ENCODE measurements at places on chromosomes 13 and 19. TPM values are rescaled to one million over a fixed set of nuclear protein-coding genes. Genes with fewer than 3 reads are reported as not detected.

DNA sequence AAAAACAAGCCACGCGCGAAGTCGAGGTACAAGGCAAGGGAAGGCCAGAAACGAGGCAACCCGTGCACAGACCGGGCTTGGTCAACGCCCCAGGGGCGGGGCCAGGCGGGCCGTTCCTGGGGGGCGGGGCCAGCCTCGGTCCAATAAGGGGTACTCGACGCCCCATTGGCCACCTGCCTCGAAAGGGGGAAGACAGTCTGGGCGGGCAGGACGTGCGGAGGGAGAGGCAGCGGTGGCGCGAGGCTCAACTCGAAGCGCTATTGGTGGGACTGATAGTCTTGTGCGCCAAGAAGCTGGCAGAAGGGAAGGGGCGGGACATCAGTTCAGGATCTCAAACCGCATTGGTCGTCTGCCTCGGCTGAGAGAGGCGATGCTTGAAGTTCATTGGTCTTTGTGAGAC is at the start of gene LYPD4:
Gene LYPD4 (minus strand): TSS at position 83 of the 400 bp plus-strand sequence. CDS start 5,398 bp downstream, outside the sequence.
- no peak for DNase-seq

GRCh38 chr13:42066542-42066941 is 18.1 kb downstream of the DGKH start:
- peak; percentile 3 for DNase-seq

DNA sequence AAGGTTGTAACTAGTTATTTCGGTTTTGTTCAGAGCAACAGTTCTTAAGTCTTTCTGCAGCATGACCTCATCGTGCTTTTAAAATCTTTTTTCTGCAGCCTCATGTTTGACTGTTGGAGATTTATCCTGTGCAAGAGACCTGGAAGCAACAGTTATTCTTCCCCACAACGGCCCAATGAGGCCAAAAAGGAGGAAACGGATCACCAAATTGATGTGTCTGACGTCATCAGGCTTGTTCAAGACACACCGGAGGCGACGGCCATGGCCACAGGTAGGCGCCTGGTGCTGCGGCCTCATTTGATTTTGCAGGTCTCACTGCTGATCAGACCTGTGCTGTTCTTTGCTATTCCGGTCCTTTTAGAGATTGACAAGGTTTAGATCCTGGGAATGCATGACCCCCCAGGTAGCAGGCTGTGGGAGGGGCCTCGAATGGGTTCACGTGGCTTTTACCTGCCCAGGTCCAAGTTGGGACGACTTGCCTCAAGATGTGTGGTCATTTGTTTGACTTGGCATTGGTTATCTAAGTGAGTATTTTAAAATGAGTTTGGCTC is 66.8 kb upstream of the MCF2L start:
- DNase-seq: no peak

- no peak for DNase-seq
Observed at GRCh38 chr13:43991773-43992201, 112.1 kb downstream of the LACC1 start.

GRCh38 chr13:32200741-32201140 is 114.4 kb downstream of the ZAR1L start:
- no peak for DNase-seq

GRCh38 chr13:62280590-62280989 is 864.9 kb upstream of the PCDH20 start:
- no peak for DNase-seq

DNA sequence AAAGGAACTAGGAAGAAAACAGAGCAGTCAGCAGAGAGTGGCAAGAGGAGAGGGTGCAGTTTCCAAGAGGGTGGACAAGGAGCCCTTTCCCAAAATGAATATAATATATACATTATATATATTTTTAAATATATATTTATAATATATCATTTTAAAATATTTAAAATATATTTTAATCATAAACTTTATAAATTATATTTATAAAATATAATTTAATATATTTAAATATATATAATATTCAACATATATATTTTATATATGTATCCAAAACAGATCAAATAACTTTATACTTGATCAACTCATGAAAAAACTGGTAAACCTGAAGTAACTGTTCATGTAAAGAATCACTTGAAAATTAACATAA is 328.6 kb downstream of the MYO16 start:
- no peak for DNase-seq

GRCh38 chr13:48896312-48896711 is 79.4 kb upstream of the FNDC3A start:
- no peak for DNase-seq

GRCh38 chr13:57633950-57634838 is 2.6 kb downstream of the PCDH17 start:
- no peak for DNase-seq

GRCh38 chr19:40389404-40390083 is 437 bp downstream of the HIPK4 start:
- no peak for DNase-seq

DNA sequence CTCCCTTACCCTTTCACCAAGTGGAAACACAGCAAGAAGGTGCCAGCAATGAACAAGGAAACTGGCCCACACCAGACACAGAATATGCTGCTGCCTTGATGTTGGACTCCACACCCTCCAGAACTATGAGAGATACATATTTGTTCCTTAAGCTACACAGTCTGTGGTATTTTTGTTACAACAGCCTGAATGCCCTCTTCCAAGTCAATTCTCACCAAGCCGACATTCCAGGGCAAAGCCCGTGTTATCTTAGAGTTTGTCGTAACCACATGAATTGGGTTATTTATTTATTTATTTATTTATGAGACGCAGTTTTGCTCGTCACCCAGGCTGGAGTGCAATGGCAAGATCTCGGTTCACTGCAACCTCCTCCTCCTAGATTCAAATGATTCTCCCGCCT is 14.9 kb downstream of the FGF21 start:
- DNase-seq: no peak

DNA sequence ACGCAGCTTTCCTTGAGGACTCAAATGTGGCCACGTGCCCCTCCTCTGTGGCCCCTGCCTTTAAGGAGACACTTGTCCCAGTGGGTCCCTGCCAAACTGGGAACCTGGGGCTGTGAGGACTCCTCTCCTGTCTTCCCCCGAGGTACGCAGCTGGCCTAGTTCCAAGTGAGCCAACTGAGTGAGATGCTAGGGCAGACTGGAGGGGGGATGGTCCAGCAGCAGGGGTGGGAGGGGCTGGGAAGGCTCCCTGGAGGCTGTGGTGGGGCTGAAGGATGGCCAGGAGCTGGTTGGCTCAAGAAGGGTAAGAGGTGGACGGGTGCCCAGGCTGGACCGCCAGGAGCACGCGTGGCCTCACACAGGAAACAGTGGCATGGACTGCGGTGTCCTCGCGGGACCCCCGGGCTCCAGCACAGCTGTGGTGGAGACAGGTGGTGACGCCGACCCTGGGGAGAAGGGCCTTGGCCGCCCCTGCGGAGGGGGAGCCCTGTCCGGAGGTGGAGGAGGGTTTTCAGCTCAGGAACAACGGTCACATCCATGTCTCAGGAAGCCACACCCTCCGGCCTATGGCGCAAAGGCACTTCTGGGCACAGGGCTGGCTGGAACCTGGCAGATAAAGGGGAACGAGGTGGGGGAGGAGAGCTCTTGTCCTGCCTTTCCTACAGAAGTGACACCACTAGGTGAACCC is 45.8 kb downstream of the MLLT1 start:
- no peak for DNase-seq

DNA sequence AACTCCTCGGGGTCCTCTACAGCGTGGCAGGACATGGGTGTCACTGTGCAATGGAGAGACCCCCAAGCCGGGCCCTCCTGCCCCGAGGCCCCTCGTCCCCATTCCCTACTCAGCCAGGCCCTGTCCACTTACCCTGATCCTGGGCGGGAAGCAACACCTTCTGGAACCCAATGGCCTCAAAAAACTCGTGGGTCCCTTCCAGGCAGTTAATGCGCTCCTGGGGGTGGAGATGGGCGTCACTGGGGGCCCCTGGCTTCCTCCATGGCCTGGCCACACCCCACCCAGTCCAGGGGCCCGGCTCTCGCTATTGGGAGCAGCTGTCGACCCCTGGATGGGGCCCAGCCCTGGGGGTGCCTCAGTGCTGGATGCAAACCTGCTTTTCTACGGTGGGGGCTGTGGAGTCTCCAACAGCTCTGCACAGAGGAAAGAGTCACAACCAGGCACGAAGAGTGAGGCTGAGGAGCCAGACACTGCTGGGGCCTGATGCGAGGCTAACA is 10.8 kb downstream of the UBXN6 start:
- no peak for DNase-seq

- no peak for DNase-seq
Observed at GRCh38 chr19:36605877-36606478, 865 bp downstream of the ZNF382 start.

GRCh38 chr19:42270346-42271044 is 1.4 kb downstream of the CIC start:
- DNase-seq: no peak

- no peak for DNase-seq
Observed at GRCh38 chr13:113418722-113419049, 34.6 kb downstream of the ADPRHL1 start.

DNA sequence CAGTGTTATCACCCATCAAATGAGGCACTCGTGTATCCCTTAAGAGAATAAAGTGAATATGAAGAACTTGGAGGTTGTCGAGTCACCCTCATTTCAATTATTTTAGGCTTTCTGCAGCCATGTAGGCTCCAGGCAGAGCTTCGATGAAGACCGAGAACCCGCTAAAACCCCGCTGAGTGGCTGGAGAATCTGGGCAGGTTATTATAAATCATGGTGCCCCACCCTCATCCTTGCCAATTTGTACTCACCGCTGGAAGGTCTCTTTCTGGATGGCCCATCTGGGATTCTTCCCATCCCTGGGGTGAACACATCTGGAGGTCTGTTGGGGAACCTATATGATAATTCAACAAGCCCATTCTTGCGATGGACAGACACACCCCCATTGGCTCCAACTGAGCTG is 190.8 kb downstream of the ZNF536 start:
- no peak for DNase-seq

GRCh38 chr19:49497047-49497788 is 984 bp downstream of the RPS11 start:
- no peak for DNase-seq

DNA sequence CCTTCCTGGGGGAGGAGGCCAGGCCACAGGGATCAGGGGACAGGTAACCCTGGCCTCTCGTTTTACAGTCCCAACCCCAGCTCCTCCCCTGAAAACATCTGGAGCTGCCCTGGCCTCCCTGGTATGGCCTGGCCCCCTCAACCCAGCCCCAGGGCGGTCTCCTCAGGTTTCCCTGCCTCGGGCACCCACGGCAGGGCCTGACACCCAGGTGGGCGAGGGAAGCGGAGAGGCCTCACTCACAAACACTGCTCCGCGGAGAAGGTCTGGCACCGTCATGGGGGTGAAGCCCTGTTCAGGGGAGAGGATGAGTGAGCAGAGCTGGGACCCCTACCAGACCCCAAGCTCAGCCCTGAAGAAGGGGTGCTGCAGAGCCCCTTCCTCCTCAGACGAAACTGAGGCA is 6.5 kb upstream of the CCER2 start:
- DNase-seq: no peak

DNA sequence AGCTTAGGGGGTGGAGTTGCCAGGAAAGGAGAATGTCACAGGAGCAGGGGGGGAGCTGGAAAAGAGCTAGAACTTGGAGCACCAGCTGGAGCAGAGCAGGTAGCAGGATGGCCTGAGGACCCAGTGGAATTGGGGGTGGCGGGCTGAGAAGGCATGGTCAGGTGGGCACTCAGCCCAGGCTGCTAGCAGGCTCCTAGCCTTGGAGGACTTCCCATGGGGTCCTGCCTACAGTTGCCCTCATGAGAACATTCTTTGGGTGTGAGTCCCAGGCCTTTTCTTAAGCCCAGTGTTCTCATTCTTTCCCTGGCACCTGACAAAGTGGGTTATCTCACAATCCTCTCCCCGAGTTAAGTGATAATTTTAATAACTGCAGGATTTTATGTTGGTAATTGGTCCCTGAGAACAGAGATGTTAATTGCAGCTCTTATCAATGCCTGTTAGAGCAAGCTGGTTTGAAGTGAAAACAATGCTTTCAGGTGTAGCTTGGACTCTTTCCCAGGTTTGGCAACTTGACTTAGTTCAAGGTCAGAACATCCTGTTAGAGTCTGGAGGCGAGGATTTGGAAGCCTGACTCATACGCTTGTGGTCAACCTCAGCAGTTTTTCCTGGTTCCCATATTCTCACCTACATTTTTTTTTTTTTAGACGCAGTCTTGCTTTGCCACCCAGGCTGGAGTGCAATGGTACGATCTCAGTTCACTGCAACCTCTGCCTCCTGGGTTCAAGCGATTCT is 18.1 kb upstream of the OLFM4 start:
- no peak for DNase-seq

- no peak for DNase-seq
Observed at GRCh38 chr13:75391432-75392100, 90.4 kb downstream of the TBC1D4 start.

DNA sequence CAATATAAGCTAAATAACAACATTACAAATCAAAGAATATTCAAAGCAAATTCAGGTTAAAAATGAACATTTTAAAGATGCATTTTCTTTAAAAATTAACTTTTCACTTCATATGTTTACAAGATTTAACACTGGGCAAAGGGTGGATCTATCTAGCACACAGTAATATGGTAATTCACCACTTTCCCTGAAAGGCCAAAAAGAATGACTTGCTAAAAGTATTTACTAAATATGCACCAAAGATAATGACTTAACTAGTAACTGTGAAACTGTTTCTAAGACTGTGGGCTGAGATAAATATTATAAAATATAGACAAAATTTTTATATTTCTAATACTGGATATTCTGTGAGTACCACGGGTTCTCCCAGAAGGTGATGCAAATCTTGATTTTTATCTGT is 4.5 kb upstream of the EEF1AKMT1 start:
- DNase-seq: no peak

GRCh38 chr13:27403203-27403678 is 21.2 kb upstream of the GTF3A start:
- DNase-seq: no peak

DNA sequence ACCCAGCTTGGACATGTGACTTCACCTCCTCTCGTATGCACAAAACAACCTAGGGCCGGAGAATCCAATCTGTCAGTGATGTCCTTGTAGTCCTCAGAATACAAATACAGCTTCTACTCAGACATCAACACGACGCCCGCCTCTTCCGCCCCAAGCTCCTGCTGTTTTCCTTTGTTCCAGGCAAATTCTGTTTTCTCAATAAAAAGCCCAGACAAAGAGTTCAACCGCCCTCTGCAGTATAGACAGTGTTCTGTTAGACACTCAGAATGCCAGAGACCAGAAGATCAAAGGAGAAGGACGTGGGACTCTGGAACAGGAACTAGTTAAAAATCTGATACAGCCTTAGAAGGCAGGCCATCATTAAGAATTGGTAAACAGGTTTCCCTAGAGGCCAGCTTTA is 42.0 kb upstream of the GGACT start:
- no peak for DNase-seq

The IL11 gene
- total RNA-seq: not detected

The CCL25 gene
- total RNA-seq: not detected

The PEPD gene
- 56.1 TPM for total RNA-seq

The DACT3 gene
- total RNA-seq: 0.66 TPM

The IZUMO2 gene
- total RNA-seq: not detected

The CASP14 gene
- total RNA-seq: not detected

The ATP4B gene
- total RNA-seq: 0.07 TPM

The FCER2 gene
- not detected for total RNA-seq
